Activated naive CD8-positive, alpha-beta T cell treated with anti-CD3 and anti-CD28 coated beads, Interleukin-2, amount 10 ng/mL, durations not matched to agents 7 days and 5 days (primary cell): ENCODE measurements at places on chromosomes 3 and 15. TPM values are rescaled to one million over a fixed set of nuclear protein-coding genes. Genes with fewer than 3 reads are reported as not detected.

GRCh38 chr3:100335434-100335833 is 877 bp downstream of the NIT2 start:
- DNase-seq: no peak

- DNase-seq: no peak
Measured at GRCh38 chr15:63473007-63473748, 31.2 kb upstream of the USP3 start.

The TICRR gene
- 18.6 TPM for total RNA-seq

DNA sequence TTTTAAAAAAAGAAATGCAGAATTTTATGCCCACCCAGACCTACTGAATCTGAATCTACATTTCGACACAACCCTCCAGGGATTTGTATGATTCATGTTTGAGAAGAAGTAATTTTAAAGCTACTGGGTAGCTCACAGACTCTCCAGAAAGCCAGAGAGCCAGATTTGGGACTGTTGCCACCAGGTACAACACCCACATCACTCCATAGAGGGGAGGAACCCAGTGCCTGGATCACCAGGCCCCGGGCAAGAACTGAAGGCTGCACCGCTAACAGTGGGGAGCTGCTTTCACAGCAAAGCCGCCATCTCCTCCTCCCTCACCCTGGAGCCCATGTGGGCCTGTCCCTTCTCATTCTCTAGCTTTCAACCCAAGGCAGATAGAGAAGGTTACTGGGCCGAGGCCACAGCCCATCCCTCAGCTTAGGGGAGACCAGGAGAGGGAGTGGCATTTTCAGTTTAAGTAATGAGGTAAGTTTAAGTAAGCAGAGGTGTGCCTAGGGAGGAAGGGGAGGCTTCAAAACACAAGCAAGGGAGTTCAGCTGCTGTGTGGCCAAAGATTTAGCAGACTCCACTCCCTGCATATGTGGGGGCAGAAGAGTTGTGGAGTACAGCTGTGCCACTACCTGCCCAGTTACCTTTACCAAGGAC is 109.8 kb downstream of the IL12A start:
- DNase-seq: no peak

- no peak for DNase-seq
Measured at GRCh38 chr15:92277776-92278175, 115.9 kb upstream of the ST8SIA2 start.

DNA sequence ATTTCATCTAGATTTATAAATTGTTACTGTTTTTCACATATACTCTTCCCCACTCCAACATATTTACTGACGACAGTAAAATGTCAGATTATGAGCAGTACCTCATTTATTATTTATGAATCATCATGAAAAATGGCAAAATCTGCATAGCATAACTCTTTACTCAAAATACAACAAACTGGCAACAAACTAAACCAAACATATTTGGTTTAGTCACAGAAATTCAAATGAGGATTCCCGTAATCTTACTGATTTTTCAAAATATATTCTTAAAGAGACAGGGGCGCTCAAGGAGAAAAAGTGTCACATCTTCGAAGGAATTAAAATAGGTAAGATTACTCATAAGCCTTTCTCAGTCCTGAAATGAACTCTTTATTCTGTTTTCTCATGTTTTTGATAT is 3.0 kb upstream of the GPR87 start:
- no peak for DNase-seq

DNA sequence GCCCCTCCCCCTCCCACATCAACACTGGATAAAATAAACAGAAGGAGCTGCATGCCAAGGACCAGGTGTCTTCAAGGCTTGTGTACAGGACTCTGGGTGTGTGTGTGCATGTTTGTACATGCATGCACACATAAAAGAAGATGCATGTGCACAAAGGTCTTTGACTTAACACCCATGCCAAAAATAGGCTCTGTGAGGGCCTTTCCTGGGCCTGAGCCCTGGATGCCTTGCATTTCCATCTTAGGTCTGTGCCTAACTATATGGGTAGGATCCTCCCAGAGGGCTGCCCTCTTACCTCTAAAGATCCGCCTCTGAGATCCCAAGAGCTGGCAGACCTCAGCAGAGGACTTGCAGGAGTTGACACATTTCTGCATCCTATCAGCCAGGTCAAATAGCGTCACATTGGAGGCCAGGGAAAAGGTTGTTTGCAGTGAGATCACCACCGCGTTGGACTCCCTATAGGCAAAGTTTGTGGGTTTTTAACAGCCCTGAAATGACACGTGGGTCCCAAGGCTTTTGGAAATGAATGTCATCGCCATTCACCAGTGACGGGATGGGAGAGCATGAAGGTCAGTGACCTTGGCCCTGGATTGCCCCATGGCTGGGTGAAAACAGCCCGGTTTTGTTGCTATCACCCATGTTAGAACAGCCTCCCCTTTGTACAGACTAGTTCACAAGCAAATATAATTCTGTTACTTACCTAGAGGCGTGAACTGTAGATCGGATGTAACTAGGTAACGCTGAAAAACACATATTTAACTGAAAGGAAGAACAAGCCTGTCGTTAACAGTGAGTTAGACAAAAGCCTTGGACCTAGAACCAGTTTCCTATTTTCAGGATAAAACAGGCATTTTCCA is 54.0 kb downstream of the HEG1 start:
- no peak for DNase-seq

DNA sequence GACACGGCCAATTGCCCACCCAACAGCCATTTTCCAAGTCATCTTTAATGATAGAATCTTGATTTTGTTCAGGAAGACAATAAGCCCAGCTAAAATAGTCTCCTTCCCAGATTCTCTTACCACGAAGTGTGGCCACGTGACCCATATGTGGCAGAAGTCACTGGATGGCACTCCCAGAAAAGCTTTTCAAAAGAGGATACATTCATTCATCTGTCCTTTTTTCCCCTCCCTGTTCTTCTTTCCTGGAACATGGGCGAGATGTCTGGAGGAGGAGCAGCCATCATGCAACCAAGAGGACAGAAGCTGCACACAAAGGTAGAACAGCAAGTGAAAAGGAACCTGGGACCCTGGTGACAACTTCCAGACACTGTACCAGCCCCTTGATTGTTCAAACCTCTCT is 174.7 kb downstream of the UACA start:
- no peak for DNase-seq

DNA sequence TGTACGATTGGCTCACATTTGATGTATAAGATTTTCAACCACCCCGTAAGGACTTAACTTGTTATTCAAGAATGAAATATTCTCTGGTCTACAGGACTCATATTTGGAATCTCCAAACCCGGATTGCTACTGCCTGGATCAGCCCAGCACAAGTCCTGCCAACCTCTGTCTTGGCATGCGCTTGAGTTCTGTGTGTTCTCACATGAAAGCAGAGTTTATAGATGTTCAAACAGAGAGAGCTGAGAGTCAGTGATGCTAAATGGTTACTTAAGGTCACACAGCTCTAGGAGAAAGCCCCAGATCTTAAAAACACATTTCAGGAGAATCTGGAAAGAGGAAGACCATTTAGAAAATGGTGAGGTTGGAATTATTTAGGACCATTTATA is 268.0 kb upstream of the TBL1XR1 start:
- DNase-seq: no peak

- no peak for DNase-seq
Measured at GRCh38 chr3:162769564-162769963, 1273.0 kb downstream of the OTOL1 start.

DNA sequence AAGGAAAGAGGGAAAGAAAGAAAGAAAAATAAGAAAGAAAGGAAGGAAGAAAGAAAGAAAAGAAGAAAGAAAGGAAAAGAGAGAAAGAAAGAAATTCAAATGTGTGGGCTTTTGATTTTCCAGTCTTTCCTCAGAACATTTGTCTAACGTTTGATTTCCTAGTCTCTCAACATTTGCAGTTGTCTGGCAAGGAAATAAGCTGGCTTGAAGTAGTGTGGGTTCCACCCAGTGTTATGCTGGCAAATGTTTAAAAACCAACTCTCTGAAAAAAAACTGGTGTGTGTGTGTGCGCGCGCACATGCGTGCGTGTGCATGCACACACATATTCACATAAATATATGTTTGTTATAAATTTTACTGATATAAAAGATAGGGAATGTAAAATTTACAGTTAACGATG is 54.6 kb upstream of the C3orf49 start:
- DNase-seq: no peak

GRCh38 chr15:83320404-83320803 is 35.9 kb upstream of the BNC1 start:
- DNase-seq: no peak
